Pancreas (tissue), 10 donors: ENCODE measurements at places on chromosomes 16 and 17. TPM values are rescaled to one million over a fixed set of nuclear protein-coding genes. Genes with fewer than 3 reads are reported as not detected.

SHISA6 gene
- polyA plus RNA-seq = 1.3 TPM

PRDM7 gene
- not detected for polyA plus RNA-seq

PHKG2 gene
- 42.1 TPM for polyA plus RNA-seq

METRNL gene
- 18.9 TPM for polyA plus RNA-seq

TNP2 gene
- polyA plus RNA-seq = not detected

DNA sequence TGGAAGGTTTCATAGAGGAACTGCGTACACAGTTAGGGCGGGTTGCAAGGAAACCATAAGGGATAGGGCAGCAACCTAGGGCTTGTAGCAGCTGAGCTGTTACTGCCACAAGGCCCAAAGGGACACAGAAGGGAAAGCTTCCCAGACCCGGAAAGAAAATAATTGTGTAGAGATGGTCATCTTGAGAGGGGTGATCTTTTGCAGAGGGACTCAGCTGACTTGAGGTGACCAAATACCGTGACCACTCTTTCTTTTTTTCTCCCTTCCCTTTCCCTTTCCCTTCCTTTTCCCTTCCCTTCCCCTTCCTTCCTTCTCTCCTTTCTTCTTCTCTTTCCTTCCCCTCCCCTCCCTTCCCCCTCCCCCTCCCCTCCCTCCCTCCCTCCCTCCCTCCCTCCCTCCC, 8.5 kb upstream of the CREBBP start:
- H3K27ac ChIP-seq = no peak overlapping the region
- H3K36me3 ChIP-seq = no peaks in the 10 kb centered on the region
- no peaks in the 10 kb centered on the region for H3K27me3 ChIP-seq
- no peak overlapping the region for H3K4me3 ChIP-seq

DNA sequence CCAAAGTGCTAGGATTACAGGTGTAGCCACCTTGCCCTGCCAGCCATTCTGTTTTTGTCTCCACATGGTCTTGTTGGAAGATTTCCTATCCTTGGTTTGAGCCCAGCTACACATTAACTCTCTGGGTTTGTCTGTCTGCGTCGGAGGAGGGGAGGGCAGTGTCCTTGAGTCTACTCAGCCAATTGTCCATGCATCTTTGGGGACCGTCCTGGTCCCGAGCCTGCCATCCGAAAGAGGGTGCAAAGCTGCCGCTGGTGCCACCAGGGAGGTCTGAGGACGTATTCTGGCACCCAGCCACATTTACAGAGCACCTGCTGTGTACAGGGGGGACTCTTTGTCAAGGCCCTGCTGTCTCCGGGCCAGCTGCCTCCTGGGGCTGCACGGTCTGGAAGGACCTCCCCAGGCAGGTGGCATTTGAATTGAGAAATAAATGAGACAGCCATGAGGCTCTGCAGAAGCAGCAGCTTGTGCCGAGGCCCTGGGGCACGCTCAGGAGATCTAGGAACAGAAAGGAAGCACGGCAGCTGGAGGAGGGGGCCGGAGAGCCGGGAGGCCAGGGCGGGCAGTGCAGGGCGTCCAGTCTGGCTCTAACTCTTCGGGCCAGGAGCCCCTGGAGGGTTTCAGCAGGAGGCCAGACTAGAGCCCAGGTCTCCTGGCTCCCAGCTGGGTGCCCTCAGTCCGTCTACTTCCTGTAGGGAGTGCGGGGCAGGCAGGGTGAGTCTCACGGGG, 1.5 kb downstream of the CYBA start:
- H3K4me3 ChIP-seq = peak overlapping the region; percentile 49
- H3K27ac ChIP-seq = peak overlapping the region; percentile 80
- H3K27me3 ChIP-seq = no peaks in the 10 kb centered on the region
- DNase-seq = no peak

DNA sequence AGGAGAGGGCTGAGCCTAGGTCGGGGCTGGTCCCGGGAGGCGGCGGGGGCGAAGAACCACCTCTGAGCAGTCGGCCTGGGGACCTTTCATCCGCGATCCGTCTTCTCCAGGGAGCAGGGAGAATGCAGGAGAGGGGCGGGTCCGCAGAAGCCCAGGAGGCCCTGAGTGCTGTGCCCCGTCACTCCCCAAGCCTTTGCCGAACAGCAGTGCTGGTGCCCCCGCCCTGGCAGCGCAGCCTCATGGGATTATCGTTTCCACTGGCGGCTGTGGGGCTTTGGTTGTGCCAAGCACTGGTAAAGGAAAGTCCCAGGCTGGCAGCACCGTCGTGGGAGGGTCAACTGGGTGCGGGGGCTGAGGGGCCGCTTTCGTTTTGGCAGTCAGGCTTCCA, 631 bp downstream of the TBL3 start:
- H3K36me3 ChIP-seq = peaks cover 24% of the 10 kb centered on the region
- H3K4me3 ChIP-seq = peak overlapping the region; percentile 98
- no peaks in the 10 kb centered on the region for H3K27me3 ChIP-seq
- H3K27ac ChIP-seq = no peak overlapping the region

GRCh38 chr17:78019367-78019975, 61.0 kb downstream of the TNRC6C start:
- no peaks in the 10 kb centered on the region for H3K4me1 ChIP-seq
- no peaks in the 10 kb centered on the region for H3K36me3 ChIP-seq
- DNase-seq = no peak
- no peaks in the 10 kb centered on the region for H3K27me3 ChIP-seq

- H3K4me1 ChIP-seq = no peaks in the 10 kb centered on the region
- no peak overlapping the region for H3K27ac ChIP-seq
- no peak overlapping the region for H3K4me3 ChIP-seq
- no peak for DNase-seq
Observed at GRCh38 chr17:2697611-2698162, 13.9 kb downstream of the CLUH start.

GRCh38 chr17:57256708-57257112, 387 bp downstream of the MSI2 start:
- no peaks in the 10 kb centered on the region for H3K27me3 ChIP-seq
- peak overlapping the region; percentile 79 for H3K4me3 ChIP-seq
- peak overlapping the region; percentile 65 for H3K27ac ChIP-seq
- H3K36me3 ChIP-seq = no peaks in the 10 kb centered on the region
- H3K4me1 ChIP-seq = no peaks in the 10 kb centered on the region

GRCh38 chr16:67993207-67994039, 5.9 kb downstream of the DPEP2 start:
- DNase-seq = peak; percentile 91
- peak overlapping the region; percentile 23 for H3K4me3 ChIP-seq
- no peaks in the 10 kb centered on the region for H3K4me1 ChIP-seq
- peak overlapping the region; percentile 39 for H3K27ac ChIP-seq
- H3K27me3 ChIP-seq = no peaks in the 10 kb centered on the region
